ENCODE measurements at places on chromosomes 2 and 18.

DNA sequence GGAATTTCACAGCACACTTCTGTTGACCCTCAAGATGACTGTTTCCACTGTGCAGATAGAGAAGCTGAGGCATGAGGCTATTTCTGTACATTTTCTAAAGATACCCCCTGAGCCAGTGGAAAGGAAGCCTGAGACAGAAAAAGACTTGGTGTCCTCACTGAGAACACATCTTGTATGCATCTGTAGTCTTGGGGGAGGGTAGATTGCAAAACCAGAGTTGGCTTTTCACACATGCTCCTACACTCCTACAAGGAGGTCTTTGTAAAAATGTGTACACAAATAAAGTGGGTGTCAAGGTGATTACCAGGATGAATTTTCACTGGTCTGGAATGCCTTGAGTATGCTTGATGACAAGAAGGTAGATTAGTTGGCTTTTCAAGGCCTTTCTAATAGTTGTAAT is 98.0 kb downstream of the KCTD18 start:
- DNase-seq, result no peak

GRCh38 chr2:96924775-96925747 is 55.2 kb upstream of the SEMA4C start:
- DNase-seq, result no peak

GRCh38 chr2:216791303-216791702 is 68.6 kb downstream of the TNP1 start:
- DNase-seq, result no peak

DNA sequence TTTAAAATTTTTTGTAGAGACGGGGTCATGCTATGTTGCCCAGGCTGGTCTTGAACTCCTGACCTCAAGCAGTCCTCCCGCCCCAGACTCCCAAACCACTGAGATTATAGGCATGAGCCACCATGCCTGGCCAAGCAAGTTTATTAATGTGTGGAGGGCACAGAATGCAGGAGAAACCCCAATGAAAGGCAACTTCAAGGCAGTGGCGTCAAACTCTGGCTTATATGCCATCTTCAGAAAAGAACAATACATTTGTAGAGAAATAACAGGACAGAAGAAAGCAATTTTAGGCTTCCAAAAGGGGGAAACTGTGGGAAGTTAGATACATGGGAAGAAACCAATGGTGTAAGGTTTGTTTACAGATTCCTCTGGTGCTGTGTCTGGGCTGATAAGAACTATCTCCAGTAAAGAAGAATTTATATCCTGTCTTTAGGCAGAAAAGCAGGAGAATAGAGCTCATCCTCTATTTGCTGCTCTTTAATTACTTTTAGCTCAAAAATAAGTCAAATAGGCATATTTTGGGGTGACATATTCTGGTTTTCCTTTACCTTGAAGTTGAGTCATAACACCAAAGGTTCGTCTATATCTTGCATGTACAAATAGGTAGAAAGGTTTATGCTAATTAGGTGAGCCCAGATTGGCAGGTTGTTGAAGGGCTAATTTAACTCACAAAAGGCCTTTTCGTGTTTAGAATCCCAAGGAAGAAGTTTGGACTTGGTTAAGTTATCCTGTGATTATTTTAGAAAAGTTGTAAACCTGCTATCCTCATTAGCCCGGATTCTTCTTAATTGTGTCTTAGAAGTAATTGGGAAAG is 26.0 kb upstream of the TMEM214 start:
- DNase-seq, result no peak

- DNase-seq, result no peak
These were observed 194.9 kb upstream of the HNMT start for GRCh38 chr2:137769406-137769805.

DNA sequence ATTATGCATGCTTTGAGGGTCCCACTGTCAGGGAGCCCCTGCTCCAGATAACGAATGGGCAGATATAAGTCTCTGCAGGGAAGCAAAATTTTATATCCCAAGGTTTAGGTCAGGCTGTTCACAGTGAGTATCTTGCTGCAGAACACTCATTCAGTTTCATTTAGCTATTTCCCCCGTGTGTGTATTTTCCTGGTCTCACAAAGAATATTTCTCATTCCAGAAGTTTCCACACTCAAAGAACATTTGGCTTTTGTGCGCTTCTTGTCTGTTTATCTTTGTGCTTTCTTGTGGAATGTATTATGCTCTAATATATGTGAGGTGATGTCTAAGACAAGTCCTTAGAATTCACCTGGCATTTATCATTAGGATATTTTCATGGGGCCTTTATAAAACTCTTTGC is 140.4 kb upstream of the MMADHC start:
- no peak for DNase-seq

GRCh38 chr18:39345321-39345720 is 1779.7 kb upstream of the CELF4 start:
- DNase-seq, result no peak
